Type B pancreatic cell (in vitro differentiated cells): ENCODE measurements at places on chromosomes 3 and 15.

GRCh38 chr3:28267984-28268849, 26.8 kb downstream of the CMC1 start:
- no peak for DNase-seq

GRCh38 chr3:9075762-9076161, 112.5 kb upstream of the RAD18 start:
- no peak for DNase-seq

- no peak for DNase-seq
Observed at GRCh38 chr3:113847664-113848461, 9.3 kb downstream of the GRAMD1C start.

GRCh38 chr3:10178892-10179291, 14.2 kb downstream of the IRAK2 start:
- DNase-seq, result no peak

DNA sequence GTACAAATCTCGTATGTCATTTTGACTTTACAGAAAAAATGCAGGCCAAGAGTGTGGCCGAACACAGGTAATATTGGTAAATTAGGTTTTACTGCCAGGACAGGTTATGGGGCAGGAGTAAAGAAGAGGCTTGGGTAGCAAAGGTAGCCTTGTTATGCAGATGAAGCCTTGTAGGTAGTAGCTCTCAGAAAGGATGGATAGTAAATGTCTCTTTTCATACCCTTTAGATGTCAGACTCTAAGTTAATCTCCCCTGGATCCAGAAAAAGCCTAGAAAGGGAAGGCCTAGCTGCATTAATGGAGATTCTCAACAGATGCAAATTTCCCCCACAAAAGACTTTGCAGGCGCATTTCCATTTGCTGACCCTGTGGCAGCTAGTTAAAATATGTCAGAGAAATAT, 1445.1 kb upstream of the CADM2 start:
- no peak for DNase-seq

GRCh38 chr15:59236394-59236793, 29.8 kb downstream of the LDHAL6B start:
- no peak for DNase-seq

GRCh38 chr3:114597012-114597411, 303.2 kb downstream of the TIGIT start:
- no peak for DNase-seq

DNA sequence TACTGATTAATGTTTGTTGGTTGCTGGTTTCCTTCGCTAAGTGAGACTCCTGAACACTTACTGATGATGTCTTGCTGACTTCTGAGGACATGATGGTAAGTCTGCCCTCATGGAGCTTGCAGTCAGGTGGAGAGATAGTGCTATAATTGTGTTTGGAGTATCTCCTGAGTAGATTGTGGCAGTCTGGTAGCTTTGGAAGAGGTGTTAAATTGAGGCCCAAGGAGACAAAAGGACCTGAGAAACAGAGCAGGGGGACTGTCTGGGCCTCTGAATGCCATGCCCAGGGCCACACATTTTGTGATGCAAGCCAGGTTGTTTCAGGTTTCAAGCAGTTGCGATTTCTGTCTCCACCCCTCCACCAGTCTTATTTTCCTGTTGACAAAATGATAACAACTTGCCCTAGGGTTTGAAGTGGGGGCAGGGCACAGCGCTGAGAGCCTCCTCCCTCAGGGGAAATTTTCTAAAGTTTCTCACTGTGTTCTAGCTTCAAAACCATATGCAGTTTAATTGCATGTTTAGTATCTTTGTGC, 16.7 kb downstream of the SMAD3 start:
- DNase-seq, result no peak

- no peak for DNase-seq
Observed at GRCh38 chr3:138082085-138082991, 33.1 kb downstream of the DZIP1L start.

GRCh38 chr3:54071601-54072000, 50.8 kb upstream of the CACNA2D3 start:
- no peak for DNase-seq
